ENCODE measurements at places on chromosomes 11 and 22.
A peak's percentile ranks its signal among the peaks of the same experiment; 100 is the strongest.

DNA sequence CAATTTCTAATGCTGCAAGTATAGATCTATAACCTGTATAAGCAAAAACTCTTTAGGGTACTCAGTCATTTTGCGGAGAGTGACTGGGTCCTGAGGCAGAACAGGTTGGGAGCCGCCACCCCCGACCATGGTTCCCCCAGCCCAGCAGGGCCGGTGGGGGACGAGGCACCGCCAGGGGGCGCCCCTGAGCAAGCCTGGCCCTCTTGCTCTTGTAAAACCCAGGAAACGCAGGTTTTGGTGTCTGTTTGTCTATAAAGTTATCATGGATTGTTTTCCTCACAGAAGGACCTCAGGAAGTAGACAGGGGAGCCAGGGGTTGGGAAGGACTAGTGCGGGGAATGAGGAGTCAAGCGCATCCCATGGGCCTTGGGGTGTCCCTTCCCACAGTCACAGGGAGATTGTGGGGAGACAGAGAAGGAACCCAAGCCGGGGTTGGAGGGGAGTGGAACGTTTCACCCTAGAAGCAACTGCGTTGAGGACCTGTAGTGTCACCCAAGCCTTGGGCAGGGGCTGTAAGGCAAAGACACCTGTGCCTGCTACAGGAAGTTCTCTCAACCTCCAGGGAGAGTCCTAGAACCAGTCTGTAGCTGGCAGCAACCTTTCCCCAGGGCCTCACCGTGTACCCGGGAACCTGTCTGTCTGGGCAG lies 26.4 kb downstream of the KCTD17 start:
- DNase-seq = peak; percentile 20

GRCh38 chr11:74100231-74100630 lies 70.6 kb downstream of the C2CD3 start:
- DNase-seq = no peak

GRCh38 chr22:28628766-28629165 lies 50.9 kb downstream of the TTC28 start:
- DNase-seq = no peak

GRCh38 chr11:128916681-128917080 lies 25.5 kb downstream of the KCNJ5 start:
- no peak for DNase-seq
